ENCODE measurements at places on chromosomes 4 and X.

DNA sequence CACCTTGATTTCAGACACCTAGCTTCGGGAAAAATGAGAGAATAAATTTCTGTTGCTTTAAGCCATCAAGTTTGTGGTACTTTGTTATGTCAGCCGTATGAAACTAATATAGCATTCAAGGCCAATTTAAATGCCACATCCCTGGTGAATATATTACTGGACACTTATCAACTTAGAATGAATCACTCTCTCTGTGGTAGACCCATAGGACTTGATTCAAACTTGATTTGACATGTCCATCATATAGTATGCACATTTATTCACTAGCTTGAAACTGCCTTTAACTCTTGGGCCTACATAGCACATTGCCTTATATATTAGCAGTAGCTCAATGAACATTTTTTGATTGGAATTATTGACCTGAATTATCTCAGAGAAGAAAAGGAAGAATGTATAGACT is 172.3 kb downstream of the ADGRA3 start:
- no peak for DNase-seq

DNA sequence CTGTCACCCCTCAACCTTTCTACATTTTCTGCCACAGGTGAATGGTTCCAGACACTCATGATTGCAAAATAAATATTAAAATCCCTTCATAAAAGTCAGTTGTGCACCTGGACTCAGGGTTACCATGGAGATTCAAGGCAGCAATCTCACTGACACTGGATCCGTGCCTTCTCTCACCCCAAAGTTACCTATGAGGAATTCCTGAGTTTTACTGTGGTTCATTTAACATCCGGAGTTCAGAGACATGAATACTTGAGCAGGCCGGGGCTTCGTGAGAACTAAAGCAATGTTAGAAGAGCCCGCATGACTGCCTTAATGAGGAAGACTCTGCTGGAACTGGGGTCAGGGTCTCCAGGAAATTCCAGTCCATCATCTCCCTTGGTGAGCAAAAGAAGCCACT is 12.5 kb upstream of the CLNK start:
- peak; percentile 87 for DNase-seq

- no peak for DNase-seq
These were observed 680.7 kb upstream of the BOD1L1 start for GRCh38 chr4:14308229-14308651.

DNA sequence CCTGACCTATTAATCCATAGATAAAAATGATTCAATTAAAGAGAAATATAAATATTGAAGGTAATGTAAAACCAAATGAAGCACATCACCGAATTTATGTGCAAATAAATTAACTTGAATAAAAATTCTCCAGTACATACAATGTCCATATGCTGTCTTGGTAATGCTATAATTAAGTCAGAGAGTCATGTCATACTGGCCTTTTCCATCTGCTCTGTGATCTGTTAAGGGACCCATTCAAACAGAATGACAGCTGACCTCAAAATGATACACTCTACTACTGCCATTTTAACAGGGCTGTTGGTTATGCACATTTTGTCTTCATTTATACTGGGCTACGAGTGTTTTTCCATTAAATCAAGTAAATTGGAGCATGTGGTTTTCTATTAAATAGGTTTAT is 99.3 kb downstream of the TEX13A start:
- no peak for DNase-seq

DNA sequence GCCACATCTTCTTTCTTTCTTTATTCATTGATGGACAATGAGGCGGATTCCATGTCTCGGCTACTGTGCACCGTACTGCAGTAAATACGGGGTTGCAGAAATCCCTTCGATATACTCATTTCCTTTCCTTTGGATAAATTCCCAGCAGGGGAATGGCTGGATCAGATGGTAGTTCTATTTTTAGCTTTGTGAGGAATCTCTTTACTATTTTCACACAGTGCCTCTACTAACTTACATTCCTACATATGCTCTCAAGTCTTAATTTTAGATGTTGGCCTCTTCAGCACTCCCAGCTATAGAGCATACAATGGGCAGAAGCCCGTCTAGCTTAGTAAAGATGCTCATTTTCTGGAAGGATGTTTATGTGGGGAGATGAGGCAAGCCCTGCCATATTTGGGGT is 317.4 kb downstream of the ASMT start:
- no peak for DNase-seq

DNA sequence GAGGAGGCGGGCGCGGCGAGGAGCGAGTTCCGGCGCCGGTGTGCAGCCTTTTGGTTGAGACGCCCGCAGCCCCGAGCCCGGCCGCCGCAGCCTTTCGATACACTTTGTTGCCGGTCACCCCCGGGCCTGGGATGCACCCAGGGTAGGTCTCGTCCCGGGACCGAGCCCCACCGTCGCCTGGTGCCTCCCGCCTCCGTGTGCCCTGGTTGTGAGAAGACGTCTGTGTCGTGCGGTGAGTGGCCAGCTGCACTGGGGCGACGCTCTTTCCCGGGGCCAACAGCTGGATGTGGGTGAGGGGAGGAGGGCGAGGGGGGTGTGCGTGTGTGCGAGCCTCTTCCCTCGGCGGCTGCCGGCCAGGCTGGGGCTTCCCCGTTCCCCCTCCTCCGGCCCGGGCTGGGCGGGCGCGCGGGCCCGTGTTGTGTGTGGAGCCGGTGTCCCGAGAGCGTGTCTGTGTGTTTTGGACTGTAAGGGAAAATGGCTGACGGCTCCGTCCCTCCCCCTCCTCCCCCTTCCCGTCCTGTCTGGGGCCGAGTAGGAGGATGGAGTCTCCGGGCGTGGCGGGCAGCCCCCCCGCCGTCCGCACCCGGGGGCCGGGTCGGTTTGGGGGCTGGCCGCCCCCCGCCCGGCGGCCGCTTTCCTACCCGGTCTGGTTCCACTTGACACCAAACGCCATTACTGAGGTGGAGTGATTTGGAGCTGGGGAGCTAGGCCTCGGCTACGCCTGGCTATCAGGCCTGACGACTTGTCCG is 807 bp downstream of the USP9X start:
- no peak for DNase-seq

DNA sequence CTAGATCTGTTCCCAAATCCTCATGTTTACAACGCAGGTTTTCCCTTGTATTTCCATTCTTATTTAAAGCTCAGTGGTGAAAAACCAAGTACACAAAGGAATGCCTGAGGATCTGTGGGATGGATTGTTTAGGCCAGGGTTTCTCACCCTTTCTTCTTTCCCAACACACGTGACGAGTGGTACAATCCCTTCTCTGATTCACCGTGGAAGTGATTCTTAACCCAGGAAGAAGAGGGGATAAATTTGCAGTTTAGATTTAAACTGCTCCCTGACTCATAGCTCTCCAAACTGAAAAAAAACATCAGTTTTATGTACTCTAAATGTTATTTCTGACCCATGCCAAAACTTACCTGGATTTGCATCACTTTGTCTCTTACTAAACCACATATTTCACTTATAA is 17.0 kb downstream of the PAQR3 start:
- DNase-seq = no peak

- DNase-seq = peak; percentile 45
These were observed 5.6 kb upstream of the KANTR start for GRCh38 chrX:53088136-53088974.

DNA sequence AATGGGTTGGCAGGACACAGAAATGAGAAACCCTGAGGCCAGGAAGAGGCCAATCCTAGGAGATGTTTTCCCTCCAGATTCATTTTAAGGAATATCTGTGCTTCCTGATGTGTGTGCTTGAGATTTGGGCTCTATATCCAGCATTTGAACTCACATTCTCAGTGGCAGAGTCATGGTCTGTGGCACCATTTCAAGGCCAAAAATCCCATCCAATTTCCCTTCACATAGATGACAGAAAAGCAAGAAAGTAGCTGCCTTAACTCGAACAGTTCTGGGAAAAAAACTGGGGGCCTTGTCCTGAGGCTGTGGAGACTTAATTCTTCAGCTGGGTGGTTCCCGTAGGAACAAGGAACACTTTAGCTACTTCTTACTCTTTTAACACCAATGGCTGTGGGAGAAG is 27.4 kb downstream of the TAF7L start:
- DNase-seq = no peak

DNA sequence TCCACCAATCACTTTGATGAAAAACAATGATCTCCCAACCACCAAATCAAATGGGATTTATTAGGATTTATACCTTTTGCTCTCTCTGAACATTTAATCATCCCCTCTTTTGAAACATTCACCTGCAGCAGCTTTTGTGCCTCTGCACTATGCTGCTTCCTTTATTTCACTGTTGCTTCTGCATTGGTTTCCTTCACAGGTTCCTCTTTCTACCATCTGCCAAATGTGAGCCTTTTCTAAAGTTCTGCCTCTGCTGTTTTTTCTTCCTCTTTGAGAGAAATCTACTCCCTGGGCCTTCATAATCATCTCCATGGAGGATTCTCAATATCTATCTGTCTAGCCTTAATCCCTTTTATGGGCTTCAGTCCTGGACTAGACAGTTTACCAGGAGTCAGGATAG is 24.7 kb downstream of the CUL4B start:
- no peak for DNase-seq

GRCh38 chr4:94758141-94758699 is 465 bp downstream of the BMPR1B start:
- DNase-seq = no peak

DNA sequence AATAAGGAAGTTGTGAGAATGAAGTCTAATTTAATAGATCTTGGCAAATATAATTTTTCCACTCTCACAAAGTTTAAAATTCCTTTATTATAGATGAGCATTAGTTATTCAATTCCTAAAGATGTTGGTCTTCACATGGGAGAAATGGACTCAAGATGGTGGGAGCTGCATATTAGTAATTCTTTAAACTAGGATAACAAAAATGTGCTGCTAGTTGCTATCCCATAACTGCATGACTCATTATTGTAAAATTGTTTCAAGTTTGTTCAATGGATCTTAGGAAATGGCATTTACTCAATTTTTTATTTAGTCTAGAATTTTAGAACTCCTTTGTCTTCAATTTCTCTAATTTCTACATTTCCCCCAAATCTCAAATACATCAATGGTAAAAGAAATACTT is 155.8 kb downstream of the ATP10D start:
- DNase-seq = no peak

Measured in NCI-H2029 treated with DMSO at 0.1 percent for 48 hours (cell line).